ENCODE measurements at places on chromosomes 12 and 14.

- peak; percentile 34 for DNase-seq
Measured at GRCh38 chr12:110743571-110744093, 941 bp upstream of the PPP1CC start.

DNA sequence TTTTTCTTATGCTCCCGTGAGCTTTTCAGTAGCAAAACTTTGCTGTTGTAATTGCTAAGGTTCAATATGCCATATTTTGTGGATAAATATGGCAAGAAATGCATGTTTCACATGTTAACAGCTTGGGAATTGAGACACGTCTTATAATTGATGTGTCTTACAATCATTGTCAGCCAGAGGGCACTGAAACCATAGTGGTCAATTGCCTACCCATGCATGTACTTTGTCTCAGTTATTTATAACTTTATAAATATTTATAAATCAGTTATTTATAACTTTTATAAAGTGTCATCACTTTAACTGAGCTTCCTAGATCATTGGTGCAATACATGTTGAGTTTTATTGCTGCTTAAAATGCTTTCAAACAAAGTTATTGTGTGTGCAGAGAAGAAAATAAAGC lies 82.0 kb downstream of the CATSPERB start:
- peak; percentile 25 for DNase-seq

- DNase-seq, result no peak
Measured at GRCh38 chr14:25484235-25484634, 434.3 kb upstream of the STXBP6 start.

DNA sequence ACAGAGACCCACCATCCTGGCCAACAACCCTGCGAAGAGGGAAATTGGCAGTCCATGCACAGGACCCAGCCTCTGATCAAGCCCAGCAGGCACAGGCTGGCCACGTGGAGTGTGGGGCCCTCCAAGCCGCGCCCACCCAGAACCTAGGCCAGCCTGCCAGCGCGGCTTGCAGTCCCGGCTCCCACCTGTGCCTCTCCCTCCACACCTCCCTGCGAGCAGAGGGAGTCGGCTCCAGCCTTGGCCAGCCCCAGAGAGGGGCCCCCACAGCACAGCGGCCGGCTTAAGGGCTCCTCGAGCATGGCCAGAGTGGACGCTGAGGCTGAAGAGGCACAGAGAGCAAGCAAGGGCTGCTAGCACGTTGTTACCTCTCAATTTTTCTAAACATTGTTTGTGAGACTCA lies 373.4 kb downstream of the NELL2 start:
- DNase-seq, result no peak

- DNase-seq, result no peak
Measured at GRCh38 chr14:31307618-31308017, 100.0 kb upstream of the HECTD1 start.

DNA sequence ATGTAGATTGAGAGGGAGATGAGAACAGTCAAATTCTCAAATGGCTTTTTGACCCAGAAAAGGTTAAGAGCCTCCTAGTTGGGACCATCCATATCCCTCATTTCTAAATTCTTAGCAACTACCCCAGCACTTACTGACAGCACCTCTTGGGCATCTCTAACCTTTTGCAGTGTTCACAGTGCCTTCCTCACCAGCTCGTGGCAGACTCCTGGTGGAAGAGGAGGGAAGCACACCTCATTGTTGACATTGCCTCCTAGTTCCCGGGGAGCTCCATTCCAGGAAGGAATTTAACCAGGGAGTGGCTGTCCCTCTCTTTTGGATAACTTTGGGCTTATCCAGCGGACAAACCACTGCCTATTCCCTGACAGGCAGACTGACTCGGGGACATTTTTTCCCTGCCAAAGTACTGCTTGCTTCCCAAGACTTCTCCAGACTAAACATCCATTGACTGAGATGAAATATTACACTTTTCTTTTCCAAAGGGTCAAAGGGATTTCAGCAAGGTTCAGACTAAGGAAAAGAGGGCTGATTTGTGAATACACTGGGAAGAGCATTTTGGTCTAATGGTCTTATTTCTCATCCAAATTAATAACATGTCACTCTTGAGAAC lies 9.0 kb upstream of the OR6J1 start:
- peak; percentile 79 for DNase-seq

DNA sequence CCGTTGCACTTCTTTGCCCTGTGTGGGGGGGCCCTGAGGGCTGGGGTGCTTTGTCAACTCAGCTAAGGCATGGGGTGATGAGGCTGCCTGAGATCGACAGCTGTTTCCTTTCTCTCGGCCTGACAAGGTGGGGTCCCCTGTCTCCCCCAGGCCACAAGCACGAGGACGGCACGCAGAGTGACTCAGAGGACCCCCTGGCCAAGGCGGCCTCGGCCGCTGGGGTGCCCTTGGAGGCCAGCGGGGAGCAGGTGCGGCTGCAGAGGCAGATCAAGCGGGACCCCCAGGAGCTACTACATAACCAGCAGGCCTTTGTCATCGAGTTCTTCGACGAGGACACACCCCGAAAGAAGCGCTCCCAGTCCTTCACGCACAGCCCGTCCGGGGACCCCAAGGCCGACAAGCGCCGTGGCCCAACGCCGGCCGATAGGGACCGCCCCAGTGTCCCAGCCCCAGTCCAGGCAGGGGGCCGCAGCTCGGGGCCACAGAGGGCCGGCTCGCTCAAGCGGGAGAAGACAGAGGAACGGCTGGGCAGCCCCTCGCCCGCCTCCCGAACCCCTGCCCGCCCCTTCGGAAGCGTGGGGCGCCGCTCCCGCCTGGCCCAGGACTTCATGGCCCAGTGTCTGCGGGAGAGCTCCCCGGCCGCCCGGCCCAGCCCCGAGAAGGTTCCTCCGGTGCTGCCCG lies 18.8 kb downstream of the CEP170B start:
- no peak for DNase-seq

DNA sequence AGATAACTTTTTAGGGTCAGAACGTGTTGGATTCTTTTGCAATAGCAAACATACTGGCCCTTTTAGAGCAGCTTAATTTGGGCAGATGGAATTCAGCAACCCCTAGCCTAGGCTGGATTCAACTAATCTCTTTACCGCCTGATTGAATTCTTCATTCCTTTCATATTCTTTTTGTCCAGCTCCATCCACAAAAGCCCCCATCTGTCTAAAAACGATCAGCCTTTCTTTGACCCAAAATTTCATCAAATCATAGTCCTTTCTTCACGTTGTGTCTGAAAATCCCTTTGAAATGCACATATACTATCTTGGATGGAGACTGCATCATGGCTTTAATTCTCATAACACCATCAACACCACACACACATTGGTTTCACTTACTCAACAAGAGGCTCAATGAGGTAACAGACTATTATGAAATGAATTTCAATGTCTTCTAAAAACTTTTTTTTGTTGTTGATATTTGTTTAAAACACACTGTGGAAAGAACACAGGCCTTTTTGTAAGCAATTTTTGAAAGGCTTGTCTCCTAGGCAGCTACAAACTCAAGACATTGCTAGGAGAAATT lies 128.0 kb upstream of the EEA1 start:
- DNase-seq, result no peak

GRCh38 chr14:77203611-77204458 lies 22.2 kb downstream of the TMEM63C start:
- no peak for DNase-seq

DNA sequence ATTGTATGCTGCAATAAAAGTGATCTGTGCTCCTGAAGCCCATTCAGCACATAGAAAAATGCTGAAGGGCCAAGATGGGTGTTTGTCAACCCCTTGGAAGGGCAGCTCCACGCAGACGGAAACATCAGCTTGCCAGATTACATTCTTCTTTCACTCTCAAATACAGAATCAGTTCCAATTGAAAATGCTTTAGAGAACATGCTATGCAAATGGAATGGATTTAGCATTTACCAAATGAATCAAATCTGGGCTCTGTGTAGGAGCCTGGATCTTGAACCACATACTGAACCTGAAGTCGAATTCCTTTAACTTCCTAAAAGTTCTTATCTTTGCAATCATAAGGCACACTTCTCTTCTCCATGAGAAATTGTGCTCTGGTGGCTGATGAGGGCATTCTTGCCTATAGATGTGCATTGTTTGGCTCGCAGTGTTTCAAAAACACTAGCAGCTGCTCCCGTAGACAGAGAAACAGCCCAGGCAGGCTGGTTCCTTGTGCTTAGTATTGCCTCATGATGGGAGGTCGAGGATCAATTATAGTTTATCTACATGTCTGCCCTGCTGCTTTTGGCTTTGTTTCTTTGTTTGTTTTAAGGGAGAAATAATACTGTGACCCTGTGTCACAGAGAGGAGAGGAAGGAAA lies 489.8 kb upstream of the FLRT2 start:
- no peak for DNase-seq

- DNase-seq, result no peak
Measured at GRCh38 chr12:124075841-124076240, 102.8 kb downstream of the ZNF664 start.

DNA sequence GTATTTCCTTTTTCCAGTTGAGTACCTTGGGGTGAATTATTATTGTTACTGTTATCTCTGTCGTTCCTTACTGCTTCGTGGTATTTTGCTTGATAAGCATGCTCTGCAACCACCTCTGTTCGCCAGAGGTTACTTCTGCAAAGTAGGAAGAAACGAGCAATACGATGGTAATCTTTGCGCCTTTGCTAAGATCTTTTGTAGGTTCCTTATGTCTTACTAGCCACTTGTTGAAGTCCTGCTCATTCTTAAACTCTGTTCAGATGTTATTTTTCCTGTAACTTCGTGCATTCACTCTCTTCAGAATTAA lies 729 bp upstream of the M6PR start:
- DNase-seq, result no peak

DNA sequence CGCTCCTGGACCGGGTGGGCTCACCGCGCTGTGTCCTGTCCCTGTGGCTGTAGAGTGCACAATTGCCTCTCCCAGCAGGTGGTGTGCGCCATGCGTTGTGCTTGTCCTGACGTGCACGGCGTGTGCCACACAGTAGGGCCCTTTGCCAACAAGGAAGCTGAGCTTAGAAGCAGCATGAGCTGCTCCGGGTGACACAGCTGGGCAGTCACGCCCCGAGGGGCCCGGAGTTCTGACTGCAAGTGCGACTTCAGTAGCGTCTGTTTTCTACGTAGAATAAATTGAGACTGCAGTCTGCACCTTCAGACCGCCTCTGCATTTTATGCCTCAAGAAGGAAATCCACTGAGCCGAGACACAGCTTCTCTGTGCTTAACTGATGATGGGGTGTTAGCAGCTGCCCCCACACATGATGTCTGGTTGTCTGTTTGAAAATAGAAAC lies 81.6 kb downstream of the ADGRD1 start:
- no peak for DNase-seq

DNA sequence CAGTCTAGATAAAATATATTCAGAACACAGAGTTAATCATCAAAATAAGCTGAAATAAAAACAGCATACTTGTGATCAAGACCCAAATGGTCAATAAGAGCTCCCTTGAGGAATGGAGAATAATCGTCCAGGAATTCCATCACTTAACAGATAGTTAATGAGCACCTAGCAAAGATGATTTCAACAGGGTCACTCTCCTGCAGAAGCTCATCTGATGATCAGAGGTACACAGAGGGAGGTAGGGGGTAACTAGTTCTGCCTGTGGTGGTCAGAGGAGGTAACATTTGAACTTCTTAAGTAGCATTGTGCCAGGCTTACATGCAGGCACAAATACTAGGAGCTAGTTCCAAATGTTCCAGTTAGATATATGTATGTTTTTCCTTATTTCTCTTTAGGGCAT lies 9.5 kb downstream of the MED13L start:
- DNase-seq, result no peak

- DNase-seq, result peak; percentile 30
Measured at GRCh38 chr14:65301862-65302539, 110.5 kb upstream of the FUT8 start.

GRCh38 chr12:108511633-108512540 lies 3.2 kb upstream of the FICD start:
- DNase-seq, result peak; percentile 62

- no peak for DNase-seq
Measured at GRCh38 chr12:46108721-46109120, 118.3 kb upstream of the SCAF11 start.

DNA sequence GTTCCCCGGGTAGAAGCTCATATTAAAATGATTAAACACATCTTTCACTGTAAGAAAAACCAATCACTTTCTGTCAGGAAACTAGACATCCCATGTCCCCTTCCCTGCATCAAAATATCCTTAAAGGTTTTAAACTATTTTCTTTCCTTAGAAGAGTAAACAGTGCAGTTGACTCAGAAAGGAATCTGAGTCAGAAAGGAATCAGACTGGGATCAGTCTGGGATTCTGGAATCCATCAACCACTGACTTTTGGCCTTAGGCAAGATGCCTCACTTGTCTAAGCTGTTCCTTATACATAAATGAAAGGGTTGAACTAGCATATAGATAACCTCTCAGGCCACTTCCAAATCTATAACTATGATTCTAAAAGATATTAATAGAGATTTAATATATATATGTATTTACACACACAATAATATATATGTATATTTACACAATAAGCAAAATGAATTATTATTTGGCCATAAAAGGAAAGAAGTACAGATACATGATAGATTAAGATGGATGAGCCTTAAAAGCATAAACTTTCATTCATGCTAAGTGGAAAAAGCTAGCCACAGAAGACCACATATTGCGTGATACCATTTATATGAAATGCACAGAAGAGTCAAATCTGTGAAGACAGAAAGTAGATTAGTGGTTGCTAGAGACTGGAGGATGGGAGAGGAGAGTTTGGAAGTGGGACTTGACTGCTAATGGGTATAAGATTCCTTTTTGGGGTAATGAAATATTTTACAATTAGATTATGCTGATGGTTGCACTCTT lies 114.4 kb downstream of the SLC38A1 start:
- no peak for DNase-seq

GRCh38 chr12:63397807-63398206 lies 246.8 kb upstream of the AVPR1A start:
- DNase-seq, result no peak

DNA sequence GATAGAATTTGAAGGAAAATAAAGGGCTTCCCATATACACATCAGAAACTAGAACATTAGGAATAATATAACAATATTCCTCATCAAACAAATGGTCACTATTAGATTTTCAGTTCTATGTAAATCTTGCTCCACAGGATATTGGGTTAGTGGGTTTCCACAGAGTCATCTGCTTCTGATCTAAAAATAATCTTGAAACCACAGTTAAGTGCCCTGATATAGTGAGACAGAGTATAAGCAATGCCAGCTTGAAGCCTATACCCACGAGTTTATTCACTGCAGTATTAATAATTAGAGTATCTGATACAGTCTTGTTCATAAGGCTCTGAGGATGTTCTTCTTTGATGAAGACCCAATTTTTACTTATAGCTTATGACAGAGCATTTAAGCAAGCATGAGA lies 74.5 kb upstream of the ATF7IP start:
- no peak for DNase-seq

- no peak for DNase-seq
Measured at GRCh38 chr14:38128640-38129039, 79.1 kb upstream of the SSTR1 start.

GRCh38 chr12:120971299-120972180 lies 6.8 kb upstream of the HNF1A start:
- peak; percentile 46 for DNase-seq

- DNase-seq, result no peak
Measured at GRCh38 chr14:103533137-103533998, 4.4 kb downstream of the TRMT61A start.

DNA sequence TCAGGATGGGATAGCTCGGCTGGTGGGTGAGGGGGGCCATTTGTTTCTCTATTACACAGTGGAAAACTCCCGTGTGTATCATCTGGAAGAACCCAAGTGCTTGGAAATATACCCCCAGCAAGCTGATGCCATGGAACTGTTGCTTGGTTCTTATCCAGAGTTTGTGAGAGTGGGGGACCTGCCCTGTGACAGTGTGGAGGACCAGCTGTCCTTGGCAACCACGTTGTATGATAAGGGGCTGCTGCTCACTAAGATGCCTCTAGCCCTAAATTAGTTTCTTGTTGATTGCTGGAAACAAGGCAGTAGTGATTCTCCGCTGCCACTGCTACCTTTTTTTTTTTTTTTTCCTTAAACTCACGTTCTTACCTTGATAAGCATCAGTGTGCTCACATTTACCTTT lies 1.9 kb downstream of the RIOX1 start:
- no peak for DNase-seq
